ENCODE measurements at places on chromosomes 5 and 9. TPM values are rescaled to one million over a fixed set of nuclear protein-coding genes. Genes with fewer than 3 reads are reported as not detected.

The MYO10 gene
- total RNA-seq: 58.3 TPM

The ADAMTSL1 gene
- 128 TPM for total RNA-seq

The UNC13B gene
- total RNA-seq: 34.3 TPM

The MELK gene
- 9.6 TPM for total RNA-seq

The CNTNAP3 gene
- total RNA-seq: 6.4 TPM

The FBXO38 gene
- total RNA-seq: 59.7 TPM

The LCN12 gene
- total RNA-seq: 0.20 TPM

Measured in smooth muscle cell of the pulmonary artery (primary cell).